AG08395 (cell line): ENCODE measurements at places on chromosomes 3 and 15.

DNA sequence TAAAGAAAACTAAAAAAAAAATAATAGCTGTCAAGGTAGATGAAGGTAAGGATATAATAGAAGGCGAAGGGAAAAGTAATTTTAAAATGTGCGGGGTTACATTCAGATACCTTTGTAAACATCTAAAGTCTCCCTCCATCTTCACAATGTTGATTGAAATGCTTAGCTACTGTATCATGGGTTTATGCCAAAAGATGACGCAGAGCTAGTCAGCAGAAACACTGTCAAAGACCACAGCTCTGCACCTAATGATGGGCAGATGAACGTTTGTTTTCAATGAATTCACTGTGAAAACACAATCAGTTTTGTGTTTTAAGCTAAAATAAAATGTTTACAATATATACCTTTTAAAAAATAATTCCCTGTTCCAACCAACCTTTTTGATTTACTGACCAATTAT lies 61.2 kb downstream of the RFTN1 start:
- DNase-seq = peak; percentile 44

DNA sequence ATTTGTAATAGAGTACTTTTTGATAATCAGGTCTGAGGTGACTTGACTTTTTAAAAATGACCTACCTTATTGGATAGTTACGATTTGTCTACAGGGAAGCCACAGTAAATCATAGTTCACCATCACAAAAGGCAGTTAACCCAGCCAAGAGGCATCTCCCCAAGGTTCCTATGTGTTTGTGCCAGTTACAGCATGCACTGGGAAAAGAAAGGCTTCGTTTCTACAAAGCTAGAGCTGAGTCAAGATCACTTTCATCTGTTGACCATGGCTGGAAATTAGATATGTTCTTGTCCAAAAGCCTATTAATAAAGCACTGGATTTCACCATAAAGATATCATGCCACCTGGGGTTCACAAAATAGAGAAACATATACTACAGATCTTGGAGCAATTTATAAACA lies 139.9 kb downstream of the GREM1 start:
- no peak for DNase-seq

GRCh38 chr3:146154995-146155394 lies 6.0 kb downstream of the PLOD2 start:
- no peak for DNase-seq

DNA sequence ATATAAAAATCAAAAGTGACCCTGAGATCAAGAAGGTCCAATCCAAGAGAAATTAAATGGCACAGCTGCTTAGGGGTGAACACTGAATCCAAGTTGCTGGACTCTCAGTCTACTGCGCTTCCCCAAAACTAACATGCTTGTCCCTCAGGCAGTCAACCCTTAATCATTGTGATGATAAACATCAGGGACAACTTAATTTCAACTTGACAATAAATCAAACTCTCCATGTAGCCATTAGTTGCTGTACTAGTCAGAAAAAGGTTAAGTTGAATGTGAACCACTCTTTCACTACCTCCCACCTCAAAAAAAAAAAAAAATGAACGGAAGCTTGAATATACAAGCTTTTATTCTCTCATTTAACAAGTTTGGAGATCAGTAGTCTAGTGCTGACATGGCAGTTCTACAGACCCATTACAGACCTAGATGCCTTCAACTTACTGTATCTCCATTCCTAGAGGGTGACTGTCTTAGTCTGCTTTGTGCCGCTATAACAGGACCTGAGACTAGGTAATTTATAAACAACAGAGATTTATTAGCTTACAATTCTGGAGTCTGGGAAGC lies 185.7 kb downstream of the FHIT start:
- no peak for DNase-seq

DNA sequence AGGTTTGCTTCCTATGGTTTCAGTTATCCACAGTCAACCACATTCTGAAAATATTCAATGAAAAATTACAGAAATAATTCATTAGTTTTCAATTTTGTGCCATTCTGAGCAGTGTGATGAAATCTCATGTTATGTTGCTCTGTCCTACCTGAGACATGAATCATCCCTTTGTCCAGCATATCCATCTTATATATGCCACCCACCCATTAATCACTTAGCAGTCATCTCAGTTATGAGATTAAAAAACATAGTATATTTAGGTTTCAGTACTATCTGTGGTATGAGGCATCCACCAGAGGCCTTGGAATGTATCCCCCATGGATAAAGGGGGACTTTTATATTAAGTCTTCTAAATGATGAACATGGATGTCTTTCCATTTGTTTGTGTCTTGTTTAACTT lies 64.7 kb upstream of the PROK2 start:
- DNase-seq = no peak

DNA sequence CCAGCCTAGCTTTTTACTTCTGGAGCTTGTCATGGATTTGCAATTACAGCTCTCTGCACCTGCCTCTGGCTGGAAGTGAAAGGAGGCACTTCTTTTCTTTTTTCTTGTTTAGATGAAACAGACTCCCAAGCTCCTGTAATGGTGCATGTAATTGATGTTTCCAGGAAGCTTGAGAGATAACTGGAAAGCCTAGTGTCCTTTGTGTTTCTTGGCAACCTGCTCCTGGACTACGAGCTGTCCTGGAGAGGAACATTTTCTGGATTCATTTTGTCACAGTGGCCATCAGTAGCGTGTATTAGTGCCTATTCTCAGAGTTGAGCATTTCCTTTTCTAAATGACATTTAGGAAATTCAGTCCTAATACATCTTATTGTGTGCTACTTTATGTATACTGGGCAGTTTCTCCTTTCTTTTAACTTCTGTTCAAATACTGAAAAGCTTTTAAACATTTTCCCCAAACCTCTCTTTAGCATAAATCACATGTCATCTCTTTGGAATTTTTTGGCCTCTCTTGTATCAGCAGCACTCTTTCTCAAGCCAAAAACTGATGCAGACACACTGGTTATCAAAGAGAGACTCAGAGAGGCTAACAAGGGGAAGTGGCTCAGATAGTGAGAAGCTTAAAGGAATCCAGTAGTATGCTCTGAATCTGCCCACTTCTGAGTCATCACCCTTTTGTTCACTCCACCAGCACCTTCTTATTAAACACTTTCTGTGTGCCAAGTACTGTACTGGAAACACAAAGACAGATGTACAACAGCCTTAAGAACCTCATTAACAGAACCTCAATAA lies 62.6 kb upstream of the SLC2A2 start:
- DNase-seq = peak; percentile 88

GRCh38 chr3:81161851-81162250 lies 599.6 kb downstream of the GBE1 start:
- no peak for DNase-seq

- DNase-seq = no peak
Observed at GRCh38 chr3:8233938-8234337, 267.7 kb upstream of the LMCD1 start.

DNA sequence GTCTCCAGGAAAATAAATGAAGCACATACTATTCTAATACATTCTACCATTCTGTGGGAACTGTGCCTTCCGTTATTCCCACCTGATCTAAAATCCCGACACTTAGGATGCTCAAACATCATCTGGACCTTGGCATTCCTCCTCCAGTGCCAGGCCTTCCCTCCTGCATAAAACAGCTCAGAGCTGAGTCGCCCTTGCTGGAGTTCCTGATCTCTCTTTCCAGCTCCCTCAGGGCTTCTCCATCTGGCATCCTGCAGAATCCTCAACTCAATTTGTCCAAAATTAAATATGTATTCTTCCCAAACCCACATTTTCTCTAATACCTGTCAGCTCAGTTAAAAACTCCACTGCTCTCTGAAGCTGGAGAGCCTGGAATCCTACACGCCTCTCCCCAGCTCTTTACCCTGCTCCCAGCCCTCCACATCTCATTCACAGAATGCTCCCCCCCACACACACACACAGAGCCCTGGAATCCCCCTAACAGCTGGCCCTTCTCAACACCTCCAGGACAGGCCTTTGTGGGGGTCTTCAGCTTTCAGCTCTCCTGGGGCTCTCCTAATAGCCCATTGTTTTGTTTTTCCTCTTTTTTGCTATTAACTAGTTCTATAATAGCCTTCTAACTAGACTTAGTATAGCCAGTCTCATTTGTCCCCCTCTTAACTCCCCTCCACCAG lies 78.5 kb downstream of the HMG20A start:
- DNase-seq = no peak

DNA sequence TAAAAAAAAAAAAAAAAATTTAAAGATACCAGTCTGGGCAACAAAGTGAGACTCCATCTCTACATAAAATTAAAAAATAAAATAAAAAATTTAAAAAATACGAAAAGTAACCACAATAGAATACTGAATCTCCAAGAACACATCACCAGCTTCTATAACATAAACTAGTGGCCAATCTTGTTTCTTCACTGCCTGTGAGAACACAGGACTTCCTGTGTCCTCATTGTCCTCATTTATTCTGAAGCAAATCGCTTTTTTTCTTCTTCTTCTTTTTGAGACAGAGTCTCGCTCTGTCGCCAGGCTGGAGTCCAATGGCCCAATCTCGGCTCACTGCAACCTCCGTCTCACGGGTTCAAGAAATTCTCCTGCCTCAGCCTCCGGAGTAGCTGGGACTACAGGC lies 28.6 kb upstream of the RAB7A start:
- no peak for DNase-seq

- DNase-seq = no peak
Observed at GRCh38 chr3:31254483-31254882, 278.2 kb upstream of the STT3B start.

DNA sequence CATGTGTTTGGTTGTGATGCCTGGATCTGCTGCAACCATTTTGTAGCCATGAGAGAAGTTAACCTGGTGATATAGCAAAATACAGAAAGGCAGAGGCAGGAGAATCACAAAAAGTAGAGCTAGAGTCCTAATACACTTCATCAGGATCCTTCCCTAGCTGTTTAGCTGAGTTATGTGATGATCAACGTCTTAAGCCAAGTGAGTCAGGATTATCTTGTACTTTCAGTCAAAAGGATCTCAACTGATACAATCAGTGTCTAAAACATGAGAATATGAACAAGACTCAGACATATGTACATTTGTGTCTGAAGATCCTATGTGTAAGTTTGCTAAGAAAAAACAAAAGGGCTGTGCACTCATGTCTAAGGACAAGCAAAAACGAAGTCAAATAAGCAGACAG lies 236.9 kb downstream of the NTRK3 start:
- DNase-seq = peak; percentile 15

DNA sequence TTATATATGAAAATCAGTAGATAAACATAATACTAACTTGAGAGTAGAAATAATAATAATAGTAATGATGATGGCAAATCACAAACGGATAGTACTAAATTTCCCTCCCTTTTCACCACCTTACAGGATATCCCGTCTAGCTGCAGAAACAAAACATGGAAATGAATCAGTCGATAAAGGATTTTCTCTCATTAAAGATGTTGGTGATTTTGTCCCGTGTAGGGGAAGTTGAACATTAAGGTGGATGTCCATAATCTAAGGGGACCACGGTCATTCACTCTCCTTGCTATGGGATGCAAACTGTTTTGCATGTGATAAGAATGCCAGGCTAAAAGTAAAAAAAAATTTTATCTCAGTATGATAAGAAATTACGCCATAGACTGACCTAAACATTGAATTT lies 1027.7 kb upstream of the NR2F2 start:
- DNase-seq = no peak

DNA sequence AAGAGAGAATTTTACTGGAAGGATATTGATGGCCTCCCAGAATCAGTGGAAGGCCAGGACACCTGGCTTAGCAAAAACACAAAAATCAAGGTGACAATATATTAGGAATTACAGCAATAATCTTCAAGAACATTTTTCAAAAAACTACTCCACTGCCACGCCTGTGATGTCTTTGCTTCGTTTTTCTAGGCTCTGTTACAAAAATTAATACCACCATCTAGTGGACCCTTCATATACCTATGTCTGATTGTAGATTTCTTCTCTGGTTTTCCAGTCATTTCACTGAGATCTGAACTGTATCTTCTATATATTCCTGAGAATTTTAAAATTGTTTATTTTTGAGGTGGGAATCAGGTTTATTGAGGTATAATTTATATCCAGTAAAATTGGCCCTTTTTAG lies 5.6 kb upstream of the SLC33A1 start:
- no peak for DNase-seq

DNA sequence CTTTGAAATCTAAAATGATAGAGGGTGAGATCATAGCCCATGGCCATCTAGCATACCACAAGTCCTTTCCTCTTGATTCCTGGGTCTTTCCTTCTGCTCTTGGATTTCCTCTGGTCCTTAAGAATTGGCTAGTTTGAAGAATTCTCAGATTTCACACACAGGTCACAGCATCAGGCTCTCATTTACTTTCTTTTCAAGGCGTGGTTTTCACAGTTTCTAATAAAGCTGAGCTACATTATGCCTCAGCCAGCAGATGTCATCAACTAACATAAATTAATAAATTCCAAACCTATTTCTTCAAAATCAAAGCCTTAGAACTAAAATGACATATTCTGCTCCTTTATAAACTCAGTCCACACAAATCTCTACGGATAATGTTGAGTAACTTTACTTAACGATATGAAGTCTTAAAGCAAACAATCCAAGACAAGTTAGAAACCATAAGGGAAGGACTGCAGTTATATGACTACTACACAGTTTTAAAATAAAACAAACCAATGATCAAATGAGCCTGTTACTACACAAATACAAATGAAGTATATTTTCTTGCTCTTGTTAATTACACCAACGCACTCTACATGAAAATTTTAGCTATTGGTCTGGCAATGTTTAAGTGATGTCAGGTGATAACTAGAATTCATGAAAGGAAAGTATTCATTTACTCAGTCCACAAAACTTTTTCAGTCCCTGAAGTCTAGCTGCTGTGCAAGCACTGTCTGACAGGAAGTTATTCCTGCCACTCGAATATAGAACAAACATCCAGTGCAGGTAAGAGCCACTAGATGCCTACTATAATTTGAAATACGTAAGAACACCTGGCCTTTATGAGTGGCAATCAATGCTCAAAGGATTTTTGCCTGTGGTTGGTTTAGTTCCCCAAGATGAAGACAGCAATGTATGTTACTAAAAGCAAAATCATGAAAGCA lies 9.2 kb downstream of the CCDC14 start:
- no peak for DNase-seq

GRCh38 chr3:61864886-61865285 lies 303.5 kb downstream of the PTPRG start:
- peak; percentile 19 for DNase-seq

- peak; percentile 84 for DNase-seq
Observed at GRCh38 chr3:48548729-48549705, 7.6 kb downstream of the PFKFB4 start.

- no peak for DNase-seq
Observed at GRCh38 chr15:60101416-60101815, 97.3 kb downstream of the FOXB1 start.

DNA sequence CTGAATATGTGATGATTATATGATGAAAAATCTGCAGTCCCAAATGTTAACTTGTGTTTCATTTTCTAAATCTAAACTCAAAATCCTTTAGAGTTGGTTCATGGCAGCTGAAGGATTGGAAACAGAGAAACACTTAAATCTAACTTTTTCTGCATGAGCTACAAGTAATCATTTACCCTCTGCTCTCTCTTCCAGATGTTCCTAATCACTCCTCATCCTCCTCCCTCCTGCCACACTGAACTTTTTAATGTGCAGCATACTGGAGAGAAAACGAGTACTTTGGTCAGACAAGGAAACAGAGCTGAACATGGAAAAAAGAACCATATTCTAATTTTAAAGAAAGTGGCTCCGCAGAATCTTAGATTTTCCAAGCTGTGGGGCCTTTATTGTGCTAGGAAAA lies 321.2 kb upstream of the COL8A1 start:
- no peak for DNase-seq
